HCEC 1CT (cell line): ENCODE measurements at places on chromosomes 12 and 14.
A peak's percentile ranks its signal among the peaks of the same experiment; 100 is the strongest.

GRCh38 chr12:47964106-47964728, 821 bp downstream of the TMEM106C start:
- no peak for DNase-seq

- DNase-seq: no peak
These were observed 2.1 kb upstream of the AQP6 start for GRCh38 chr12:49970658-49971057.

GRCh38 chr12:24754690-24755638, 193.9 kb downstream of the BCAT1 start:
- DNase-seq: peak; percentile 94

DNA sequence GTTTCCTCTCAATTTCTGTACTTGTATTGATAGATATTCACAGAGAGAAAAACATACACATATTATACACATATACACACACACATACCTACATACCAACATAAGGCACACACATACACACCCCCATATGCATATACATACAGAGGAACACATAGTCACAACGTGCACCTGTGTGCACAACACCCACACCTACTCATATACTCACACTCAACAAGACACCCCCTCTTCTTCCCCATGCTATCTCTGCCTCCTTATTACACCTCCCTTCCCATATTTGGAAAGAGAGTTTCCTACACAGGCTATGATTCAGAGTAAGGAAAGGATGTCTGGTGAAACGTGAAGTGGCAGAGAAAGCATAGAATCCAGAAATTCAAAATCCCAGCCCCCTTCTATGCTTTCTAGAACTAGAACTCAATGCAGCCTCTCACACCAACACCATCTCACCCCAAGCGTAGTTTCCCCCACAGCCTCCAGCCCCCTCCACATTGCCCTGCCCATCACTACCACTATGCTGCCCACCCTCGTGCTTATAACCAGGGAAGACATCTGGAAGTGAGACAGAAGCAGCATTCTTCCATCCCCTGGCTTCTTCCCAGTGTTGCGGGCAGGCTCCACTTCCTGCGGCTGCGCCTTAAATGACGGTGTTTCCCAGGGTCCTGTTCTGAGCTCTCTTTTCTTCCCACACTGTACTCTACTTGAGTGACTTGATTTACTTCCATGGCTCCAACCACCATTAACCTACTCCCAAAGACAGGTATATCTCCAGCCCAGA, 2.4 kb downstream of the RNASE8 start:
- no peak for DNase-seq

- DNase-seq: peak; percentile 17
These were observed 153.8 kb upstream of the DDHD1 start for GRCh38 chr14:53306911-53307310.

DNA sequence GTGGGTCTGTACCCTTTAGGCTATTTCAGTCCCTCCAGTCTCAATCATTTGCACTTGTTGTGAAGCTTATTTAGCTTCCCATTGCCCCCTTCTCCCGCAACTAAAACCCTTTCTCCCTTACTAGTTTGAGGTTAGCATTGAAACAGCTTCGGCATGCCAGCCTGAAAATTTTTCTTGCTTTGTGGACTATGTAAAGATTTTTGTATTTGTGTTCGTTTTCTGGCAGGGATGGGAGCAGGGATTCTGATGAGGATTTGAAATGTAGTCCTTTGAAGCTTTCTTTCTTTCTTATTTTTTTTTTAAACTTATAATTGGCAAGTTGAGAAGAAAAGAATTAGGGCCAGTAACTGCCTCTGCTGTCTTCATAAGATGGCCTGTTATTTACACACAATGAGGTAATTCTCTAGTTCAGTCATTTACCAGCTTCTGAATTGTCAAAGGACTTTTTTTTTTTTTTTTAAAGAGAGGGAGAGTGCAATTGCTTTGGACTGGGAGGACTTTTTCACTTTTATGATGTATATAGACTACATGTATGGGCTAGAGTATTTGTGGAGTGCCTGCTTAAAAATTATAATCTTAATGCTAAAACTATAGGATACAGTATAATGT, 29.0 kb downstream of the PALS1 start:
- no peak for DNase-seq

DNA sequence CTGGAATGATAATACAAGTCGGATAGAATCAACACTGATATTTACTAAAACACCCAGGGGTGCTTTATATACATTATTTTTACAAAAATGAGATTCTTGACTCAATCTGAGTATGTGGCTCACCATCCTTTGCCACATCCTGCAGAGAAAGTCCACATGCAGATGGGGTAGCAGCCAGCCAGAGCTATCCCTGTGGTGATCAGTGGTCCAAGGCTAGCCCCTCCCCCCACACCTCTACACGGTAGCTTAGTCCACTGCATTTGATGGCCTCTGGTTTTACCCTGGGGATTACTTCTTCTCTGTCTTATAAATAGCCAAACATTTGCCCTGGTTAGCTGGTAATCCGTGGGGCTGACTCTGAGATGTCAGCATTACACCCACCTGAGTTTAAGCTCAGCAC, 28.1 kb upstream of the TTC7B start:
- no peak for DNase-seq

GRCh38 chr12:106006940-106007339, 131.8 kb downstream of the NUAK1 start:
- no peak for DNase-seq

DNA sequence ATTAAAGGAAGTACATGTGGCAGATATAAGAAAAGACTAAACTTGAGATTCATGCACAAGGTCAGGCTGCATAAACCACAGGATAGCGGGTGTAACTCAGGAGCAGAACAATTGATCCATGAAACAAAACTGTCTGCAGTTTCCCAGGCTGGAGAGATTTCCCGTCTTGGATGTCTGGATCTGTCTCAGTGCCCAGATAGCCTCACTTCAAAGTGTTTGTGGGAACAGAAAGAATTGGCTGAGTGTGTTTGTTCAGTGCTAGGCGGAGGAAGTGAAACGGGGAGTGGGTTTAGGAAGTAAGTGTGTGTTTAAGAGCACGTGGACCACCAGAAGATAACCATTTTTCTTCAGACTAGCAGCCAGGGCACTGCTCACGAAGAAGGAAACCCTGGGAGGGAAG, 1.4 kb upstream of the RNASE10 start:
- DNase-seq: no peak

DNA sequence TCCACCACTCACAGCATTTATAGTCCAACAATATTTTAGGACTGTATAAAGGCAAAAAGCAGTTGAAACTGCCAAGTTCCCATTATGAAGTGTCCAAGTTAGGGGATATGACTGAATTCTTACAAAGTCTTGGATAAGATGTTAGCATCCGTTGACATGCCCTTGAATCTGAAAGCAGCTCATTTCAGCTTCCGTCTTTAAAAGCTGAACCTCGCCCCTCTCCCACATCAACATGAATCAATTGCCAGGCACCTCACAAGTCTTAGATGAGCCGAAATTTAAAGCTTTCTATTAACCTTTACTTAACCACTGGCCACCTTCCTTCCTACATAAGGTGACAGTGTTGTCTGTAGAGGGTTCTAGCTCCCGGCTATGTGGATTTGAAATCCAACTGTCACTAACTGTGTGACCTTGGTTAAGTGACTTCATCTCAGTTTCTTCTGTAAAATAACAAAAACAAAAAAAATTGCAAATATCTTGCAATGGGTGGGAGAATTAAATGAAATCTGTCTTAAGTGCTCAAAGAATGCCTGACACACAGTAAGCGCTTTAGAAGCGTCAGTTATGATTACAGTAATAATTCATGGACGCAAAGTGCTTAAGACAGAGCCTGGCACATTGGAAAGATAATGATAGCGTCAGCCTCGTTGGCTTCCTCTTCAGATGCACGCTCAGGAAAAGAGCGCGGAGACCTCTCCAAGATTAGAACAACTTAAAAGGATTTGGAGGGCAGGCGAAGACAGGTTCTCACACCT, 1.2 kb downstream of the PPP1CC start:
- peak; percentile 25 for DNase-seq

- DNase-seq: peak; percentile 33
These were observed 772 bp downstream of the SCARB1 start for GRCh38 chr12:124862768-124863415.

DNA sequence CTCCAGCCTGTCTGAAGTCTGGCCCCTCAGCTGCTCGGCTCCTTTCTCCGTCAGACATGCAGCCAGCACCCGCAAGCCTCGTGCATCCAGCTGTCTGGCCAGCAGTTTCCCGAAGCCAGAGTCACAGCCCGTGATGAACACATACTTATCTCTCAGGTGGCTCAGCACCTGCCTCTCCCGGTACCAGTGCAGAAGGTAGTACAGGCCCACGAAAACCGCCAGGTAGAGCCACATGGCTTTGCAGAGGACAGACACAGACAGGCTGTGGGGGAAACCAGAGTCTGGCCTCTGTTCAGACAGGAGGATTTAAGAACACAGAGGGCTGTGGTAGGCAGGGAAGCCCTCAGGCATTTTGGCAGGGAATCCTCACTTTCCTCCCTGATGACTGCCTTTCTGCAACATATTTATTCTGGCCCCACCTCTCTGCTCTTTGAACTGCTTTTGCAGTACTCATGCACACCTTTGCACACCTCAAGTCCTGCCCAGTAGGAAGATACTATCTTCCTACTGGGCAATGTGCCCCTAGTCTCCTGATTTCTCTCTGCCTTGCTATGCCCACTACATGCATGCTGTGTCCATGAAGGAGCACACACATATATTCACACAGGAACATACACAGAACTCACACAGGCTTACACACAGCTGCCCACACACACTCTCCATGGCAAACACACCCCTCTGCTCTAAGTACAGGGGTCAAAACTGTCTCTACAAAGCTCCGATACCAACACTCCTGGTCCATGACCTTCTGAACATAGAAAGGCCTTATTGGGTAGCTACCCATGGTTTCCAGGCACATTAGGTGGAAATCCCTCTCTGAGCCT, at the start of gene RDH16:
RDH16 (minus strand) TSS at position 380 of the 824 bp plus-strand sequence; CDS start at position 234, 146 bp downstream.
- no peak for DNase-seq

- no peak for DNase-seq
These were observed 31.3 kb upstream of the ISM2 start for GRCh38 chr14:77529963-77530362.

DNA sequence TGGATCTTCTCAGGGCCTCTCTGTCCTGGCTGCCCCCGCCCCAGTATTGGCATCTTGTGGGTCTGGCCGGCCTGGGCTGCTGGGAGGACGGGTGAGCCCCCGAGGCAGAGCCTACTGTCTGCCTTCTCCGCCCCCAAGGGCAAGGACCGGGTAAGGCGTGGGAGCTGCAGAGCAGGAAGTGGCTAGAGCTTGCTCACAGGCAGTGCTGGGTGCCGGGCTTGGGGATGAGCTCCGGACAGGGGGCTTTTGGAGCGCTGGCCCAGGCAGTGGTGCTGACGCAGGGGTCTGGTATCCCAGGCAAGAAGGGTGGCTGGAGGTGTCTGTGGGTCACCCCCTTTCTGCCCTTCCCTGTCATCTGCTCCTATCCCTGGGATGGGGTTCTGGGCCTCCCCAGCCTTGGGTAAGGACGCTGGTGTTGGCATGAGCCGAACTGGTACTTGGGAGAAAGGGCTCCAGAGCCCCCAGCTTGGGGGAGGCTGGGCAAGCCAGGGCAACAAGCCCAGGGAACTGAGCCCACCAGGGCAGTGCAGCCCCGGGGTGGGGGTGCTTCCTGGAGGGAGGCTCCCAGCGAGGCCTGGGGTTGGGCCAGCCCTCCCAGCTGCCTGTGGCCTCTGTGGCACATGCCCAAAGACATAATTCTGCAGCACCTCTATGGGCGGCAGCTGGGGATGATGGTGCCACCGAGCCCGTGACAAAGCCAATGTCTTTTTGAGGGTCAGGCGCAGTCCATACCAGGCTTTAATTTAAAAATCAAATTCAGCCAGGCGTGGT, 126.3 kb downstream of the KIF26A start:
- DNase-seq: no peak

GRCh38 chr12:40375076-40375475, 150.3 kb downstream of the LRRK2 start:
- DNase-seq: no peak

DNA sequence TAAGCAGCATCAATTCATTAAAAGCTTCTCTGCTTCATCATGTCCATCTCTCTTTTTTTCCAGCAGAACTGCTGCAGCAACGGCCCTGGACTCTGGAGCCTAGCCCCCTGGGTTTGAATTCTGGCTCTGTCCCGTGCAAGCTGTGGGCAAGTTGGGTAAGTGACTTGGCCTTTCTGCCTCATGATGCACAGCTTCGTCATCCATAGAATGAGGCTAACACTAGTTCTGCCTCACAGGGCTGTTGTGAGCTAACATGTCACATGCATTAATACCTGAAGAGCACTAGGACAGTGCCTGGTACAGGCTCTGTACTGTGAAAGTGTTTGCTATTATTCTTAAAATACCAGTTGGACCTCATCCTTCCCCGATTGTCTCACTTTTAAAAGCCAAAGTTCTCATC, 4.2 kb downstream of the KRT82 start:
- no peak for DNase-seq

GRCh38 chr14:69055999-69056788, 77.1 kb upstream of the ACTN1 start:
- DNase-seq: no peak

DNA sequence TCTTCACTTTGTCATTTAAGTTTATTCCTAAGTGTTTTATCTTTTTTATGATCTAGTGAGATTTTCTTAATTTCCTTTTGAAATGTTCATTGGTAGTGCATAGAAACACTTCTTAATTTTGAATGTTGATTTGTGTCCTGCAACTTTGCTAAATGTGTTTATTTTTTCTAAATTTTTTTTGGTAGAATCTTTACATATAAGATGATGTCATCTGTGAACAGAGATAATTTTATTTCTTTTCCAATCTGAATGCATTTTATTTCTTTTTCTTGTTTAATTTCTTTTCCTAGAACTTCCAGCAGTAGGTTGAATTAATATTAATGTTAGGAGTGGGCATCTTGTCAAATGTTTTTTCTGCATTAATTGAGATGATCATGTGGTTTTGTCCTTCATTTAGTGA, 42.1 kb downstream of the SLCO1B3 start:
- no peak for DNase-seq

- DNase-seq: no peak
These were observed 22.5 kb downstream of the PLEKHH1 start for GRCh38 chr14:67555518-67556090.

GRCh38 chr12:84627593-84627992, 285.0 kb downstream of the SLC6A15 start:
- DNase-seq: no peak

DNA sequence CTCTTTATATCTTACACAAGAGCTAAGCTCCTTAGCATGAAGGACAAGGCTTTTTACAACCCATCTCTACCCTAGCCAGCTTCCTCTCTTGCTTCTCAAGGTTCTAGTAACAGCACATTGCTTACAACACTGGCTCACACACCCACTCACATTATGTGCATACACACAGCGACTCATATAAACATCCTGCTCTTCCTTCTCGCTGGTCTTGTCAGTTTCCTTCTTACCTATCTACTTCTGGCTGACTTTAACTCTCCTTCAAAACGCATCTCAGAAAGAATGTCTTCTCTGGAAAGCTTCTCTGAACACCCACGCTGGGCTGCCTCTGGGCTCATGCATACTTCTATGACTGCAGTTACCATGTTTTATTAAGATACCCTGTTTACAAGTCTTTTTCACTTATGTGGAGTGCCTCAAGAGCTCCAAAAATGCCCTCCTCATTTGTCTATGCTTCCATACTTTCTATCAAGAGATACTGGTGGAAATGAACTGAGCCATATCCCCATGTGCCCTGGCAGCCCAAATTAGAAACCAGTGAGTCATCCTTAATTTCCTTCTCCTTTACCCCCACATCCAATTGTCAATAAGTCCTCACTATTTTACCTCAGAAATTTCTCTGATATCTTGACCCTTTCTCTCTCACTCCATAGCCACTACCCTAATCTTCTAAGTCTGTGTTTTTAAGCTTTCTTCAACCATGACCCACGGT, 126.9 kb upstream of the KRAS start:
- DNase-seq: peak; percentile 65

- no peak for DNase-seq
These were observed 50.9 kb downstream of the BTBD7 start for GRCh38 chr14:93281937-93282336.
